ENCODE measurements at places on chromosomes 2 and 18.

- DNase-seq, result no peak
These were observed 28.0 kb upstream of the SCLY start for GRCh38 chr2:238032755-238033337.

- no peak for DNase-seq
These were observed 2.9 kb upstream of the LNPK start for GRCh38 chr2:176004934-176005333.

DNA sequence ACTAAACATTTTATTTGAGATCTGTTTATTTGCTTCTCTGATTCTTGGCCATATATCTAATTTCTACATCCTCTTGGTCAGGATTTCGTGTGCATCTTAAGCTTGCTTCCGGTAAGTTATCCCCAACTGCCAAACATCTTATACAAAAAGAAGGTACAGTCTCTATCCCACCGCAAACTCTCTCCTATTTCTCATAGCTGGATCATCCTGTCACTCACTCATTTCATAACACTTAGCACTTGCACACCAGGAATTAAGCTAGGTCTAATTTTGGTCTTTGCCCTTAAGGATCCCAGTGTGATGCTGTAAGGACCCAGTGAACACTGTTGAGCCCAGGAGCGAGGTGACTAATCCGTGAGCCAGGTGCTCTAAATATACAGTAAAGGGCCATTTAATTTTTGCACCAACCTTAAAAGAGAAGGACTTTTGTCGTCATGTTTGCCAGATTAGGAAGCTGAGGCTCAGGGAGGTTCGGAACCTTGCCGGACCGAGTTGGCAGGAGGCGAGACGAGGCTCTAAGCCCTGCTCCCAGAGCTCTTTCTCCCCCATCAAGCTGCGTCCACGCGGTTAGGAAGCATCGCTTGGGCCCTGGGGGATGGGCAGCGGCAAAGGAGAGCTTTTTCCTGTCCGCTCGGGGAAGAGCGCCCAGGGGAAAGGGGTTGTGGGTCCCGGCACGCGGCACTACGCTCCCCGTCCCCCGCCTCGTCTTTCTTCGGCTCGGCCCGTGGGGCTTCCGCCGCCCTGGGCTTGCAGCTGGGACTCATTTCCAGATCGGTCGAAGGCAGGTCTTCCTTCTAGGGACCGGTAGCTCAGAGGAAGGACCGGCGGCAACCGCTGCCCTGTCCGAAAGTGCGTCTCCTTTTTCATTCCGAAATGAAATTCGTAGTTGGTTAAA is 4.1 kb upstream of the ITPRIPL1 start:
- DNase-seq, result no peak

DNA sequence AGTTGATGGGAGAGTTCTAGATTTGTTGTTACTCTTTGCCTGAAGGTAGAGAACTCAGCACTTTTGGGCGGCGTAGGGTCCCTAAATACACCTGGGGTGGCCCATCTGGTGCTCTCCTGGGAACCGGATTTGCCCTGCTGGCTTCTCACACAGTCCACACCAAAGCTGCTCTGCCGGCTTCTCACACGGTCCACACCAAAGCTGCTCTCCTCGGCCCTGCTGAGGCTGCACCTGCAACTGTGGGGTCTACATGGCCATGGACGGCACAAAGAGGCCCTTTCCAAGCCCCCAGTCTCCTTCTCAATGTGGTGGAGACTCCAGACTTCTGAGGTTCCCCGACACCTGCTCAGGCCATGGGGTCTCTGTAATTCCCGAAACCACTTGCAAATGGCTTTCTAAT is 124.8 kb upstream of the GPC1 start:
- no peak for DNase-seq

DNA sequence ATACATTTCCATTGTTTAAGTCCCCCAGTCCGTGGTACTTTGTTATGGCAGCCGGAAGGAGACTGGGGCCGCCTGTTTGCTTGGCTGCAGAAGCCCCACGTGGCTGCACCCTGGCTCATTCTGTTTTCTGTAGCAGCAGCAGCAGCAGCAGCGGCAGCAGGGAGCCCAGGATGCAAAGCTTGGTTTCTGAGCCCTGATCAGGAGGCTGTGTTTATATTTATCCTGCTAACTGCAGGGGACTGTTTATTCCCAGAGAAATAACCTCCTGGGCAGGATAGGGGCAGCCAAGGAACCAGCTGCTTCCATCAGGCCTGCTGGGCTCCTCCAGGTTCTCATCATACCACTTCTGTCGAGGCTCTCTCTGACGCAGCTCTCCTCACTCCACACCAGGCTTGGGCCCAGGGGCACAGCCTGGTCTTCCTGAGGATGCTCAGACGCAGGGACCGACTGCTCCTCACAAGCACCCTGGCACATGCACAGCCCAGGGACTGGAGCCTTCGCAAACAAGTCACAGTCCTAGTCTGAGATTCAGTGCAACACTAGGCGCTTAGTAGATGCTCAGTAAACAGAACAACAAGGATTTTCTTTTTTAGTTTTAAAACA is 139.0 kb downstream of the MSH2 start:
- no peak for DNase-seq

DNA sequence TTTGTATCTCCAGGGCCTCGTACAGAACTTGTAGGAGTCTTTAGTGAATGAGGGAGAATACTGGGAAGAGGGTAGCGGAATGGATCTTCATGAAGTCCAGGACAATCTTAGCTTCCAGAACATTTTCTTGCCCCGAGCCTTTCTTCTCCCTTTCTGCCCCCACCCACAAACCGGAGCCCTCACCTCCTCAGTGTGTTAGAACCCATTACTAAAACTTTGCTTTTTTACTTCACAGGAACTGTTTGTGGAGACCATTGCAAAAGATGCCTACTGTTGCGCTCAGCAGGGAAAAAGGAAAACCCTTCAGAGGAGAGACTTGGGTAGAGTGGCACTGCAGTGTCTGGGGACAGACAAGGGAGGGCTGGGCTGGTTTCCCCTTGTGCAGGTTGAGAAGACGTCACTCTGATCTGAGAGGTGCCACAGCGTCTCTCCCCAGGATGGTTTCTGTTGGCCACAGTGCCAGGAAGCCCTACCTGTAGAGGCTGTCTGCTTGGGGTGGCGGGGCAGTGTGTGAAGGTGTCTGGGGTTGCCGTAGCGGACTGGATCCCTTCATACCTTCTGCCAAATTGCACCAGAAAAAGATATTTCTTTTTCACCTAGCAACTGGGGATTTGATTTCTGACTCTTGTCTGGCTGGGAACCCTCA is 786 bp downstream of the POLE4 start:
- no peak for DNase-seq

- no peak for DNase-seq
These were observed 48.6 kb downstream of the BIN1 start for GRCh38 chr2:127058246-127058953.

- DNase-seq, result no peak
These were observed 62.5 kb downstream of the BABAM2 start for GRCh38 chr2:27953077-27953476.

GRCh38 chr2:7672685-7673071 is 755.5 kb downstream of the RNF144A start:
- DNase-seq, result no peak

DNA sequence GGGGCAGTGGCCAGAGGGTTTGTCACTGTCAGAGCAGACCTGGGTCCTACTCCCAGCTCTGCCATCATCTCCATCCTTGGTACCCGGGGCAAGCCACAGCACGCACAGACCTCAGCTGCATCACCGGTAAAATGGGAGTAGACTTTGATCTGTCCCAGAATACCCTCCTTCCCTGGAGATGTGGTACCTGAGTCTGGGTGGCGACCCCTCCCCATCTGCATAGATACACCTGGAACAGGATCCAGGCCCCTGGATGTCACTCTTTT is 64.0 kb downstream of the ZFP36L2 start:
- no peak for DNase-seq

DNA sequence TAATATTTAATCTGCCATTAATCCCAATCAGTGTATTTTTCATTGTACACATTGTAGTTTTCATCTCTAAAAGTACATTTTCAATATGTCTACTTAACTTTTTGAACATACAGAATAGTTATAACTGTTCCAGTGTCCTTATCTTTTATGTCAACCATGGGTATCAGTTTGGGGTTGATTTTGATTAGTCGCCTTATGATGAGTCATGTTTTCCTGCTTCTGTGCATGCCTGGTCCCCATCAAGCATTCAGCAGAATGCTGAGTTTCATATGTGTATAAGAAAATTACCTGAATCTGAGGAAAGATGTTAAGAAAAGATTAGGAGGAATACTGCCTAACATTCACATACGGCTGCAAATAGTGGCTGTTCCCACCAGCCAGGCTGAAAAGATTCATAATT is 17.7 kb downstream of the SPDYA start:
- DNase-seq, result no peak

GRCh38 chr18:62848946-62849345 is 133.6 kb downstream of the PHLPP1 start:
- DNase-seq, result no peak

DNA sequence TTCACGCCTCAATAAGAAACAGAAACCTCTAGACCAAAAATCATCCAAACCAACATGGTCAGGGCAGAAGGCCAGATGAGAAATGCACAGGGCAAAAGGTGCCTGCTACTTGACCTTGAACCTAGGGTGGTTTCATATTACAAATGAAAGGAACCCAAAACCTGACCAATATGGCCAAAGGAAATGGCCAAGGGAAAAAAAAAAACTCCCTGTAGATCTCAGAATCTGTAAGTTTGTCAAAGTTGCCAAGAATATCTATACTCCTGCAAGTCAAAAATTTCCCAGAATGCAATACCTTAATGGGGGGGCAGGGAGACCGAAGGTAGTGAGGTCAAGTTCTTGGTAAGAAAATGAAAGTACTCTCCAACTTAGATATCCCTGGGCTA is 47.2 kb downstream of the HIBCH start:
- no peak for DNase-seq

- no peak for DNase-seq
These were observed 627.4 kb downstream of the FBXO15 start for GRCh38 chr18:73520229-73520628.

- no peak for DNase-seq
These were observed 42.8 kb downstream of the CCDC102B start for GRCh38 chr18:68840554-68841263.

- DNase-seq, result no peak
These were observed 9.5 kb upstream of the TEX261 start for GRCh38 chr2:71003966-71004755.

- peak; percentile 16 for DNase-seq
These were observed 749 bp downstream of the STK25 start for GRCh38 chr2:241507430-241508239.

GRCh38 chr18:48167897-48168253 is 237.4 kb upstream of the SMAD2 start:
- DNase-seq, result no peak

DNA sequence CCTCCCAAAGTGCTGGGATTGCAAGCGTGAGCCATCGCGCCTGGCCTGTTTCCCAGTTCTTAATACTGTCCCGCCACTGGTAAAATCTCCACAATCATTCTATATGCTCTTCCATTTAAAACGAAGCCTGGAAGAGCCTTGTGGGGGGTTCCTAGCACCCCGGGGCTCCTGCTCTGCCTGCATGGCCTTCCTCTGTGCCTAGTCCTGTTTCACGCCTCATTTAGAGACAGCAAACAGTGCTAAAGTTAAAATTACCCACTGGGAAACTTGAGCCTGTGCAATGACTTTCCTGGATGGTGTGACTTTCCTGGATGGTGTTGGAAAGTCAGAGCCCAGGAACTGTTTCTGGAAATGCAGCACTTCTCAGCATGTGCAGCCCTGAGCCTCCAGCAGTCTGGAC is 55.0 kb downstream of the INPP5D start:
- DNase-seq, result no peak

DNA sequence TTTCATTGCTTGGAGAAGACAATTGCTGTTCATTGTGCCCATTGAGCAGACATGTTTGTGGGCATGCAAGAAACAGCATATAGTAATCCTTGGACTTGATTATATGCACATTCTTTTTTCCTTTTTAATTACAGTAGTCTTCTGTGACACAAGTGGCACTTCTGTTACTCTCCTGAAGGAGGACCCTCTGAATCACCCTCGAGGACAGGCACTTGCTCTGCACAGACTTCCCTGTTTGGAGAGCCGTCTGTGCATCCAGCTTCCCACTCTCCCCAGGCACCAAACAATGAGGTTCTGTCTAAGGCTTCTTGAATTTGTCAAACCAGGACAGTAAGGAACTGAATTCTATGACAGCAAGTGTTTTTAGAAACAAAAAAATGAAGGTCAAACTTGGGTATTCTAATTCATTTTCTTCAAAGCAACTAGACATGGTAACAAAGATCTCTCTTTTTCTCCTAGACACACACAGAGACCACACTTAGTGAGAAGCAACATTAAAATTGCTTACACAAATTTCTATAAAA is 844.6 kb upstream of the ID2 start:
- no peak for DNase-seq

DNA sequence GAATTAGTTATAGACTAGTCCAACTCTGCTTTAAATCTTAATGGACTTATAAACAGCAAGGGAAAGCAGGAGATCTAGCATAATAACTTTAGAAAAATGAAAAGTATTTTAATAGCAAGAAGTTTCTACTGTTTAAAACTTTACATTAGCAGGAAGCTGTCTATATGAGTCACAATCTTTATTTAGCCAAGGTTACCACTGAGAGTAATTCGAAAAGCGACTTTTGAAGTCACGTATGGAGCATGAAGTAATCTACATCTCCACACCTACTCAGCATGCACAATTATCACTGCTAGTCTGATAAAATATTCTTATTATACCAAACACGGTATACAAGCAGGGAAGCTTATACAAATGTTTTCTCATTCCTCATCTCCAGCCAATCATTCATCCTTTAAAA is 515.4 kb upstream of the SOX11 start:
- DNase-seq, result no peak

DNA sequence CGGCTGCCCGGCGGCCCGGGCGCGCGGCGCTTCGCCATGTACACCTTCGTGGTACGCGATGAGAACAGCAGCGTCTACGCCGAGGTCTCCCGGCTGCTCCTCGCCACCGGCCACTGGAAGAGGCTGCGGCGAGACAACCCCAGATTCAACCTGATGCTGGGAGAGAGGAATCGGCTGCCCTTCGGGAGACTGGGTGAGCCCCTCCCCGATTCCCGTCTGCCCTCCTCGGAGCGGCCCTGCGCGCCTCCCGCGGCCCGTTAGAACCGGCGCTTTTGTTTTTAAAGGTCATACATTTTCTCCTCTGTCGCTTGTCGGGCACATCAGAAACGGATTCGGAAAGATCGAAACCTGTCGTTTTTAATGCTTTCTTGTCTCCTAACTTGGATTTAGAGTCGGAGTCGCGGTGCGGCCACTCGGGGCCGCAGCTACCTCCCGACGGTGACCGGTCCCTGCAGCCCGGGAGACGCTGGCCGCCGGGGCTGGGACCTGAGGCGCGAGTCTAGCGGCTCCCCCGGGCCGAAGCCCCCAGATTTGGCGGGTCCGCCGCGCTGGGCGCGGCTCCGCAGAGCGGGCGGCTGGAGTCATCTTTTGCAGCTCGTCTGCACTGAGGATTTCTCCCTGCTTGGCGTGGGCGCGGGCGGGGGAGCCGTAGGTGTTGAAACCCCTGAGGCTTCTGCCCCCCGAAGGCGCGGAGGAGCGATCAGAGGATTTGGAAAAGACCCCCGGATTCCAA is 519 bp downstream of the TTL start:
- DNase-seq, result no peak

DNA sequence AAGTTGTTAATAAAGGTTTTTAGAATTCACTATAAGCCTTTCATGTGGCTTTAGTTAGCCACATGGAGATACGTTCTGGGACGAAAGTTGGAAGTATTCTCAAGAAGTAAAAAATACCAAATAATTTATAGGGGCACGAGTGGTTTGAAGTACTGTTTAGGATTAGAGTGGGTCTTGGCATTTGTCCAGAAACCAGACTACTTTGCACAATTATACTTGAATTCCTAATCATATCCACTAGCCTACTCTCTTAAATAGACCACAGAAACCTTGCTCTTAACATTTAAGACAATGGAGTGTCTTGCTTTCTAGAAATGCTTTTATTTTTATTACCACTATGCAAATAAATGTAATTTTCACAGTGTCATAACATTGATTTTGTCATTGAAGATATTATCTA is 44.6 kb downstream of the UBE2E3 start:
- no peak for DNase-seq

Measured in activated T-helper 1 cell treated with Interleukin-2 at 50 U/mL for 16 hours (primary cell).